Omental fat pad (tissue), 4 donors: ENCODE measurements at places on chromosomes 3 and 15.

DNA sequence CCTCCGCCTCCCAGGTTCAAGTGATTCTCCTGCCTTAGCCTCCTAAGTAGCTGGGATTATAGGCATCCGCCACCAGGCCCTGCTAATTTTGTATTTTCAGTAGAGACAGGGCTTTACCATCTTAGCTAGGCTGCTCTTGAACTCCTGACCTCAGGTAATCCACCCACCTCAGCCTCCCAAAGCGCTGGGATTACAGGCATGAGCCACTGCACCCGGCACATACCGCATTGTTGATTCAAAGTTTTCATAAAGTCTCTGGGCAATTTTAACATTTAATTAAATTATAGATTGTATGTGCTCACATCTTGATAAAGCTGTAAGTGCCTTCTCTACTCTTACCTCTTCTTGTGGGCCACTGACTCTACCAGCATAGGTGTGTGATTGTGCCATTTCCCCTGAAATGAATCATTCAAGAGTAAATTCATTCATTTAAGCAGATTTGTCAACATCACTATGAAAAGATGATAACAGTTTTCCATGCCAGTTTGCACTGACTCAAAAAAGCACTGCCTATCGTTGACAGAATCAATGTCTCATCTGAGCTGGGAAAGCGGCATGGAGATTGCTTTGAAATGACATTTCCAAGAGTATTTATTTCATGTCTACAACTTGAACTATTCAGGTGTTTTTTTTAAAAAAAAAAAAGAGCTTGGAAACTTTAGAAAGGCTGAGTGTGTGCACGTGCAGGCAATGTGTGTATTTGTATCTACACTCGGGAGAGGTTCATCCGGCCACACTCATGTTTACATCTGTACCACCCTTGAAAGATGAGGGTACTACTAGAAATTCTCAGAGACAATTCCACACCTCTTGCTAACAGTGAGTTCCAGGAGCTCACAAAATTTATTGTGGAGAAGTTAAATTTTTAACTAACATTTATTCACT is 3.5 kb downstream of the BCL2A1 start:
- DNase-seq, result no peak

DNA sequence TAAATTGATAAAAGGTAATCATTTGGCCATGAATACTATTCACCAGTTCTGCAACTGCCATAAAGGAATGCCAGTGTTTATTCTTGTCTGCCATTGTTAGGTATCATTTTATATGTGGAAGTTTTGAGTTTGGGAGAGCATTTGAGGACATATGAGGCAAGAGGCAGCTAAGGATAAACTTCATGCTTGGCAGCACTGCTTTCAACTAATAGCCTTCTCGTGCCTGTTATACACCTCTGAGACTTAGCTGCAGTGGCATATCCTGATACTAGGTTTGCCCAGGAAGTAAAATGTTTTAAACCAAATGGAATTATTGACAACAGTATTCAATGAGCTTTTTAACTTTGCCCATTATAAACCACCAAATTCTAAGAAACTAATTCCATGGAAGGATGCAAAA is 126.0 kb upstream of the DPH6 start:
- DNase-seq, result no peak

DNA sequence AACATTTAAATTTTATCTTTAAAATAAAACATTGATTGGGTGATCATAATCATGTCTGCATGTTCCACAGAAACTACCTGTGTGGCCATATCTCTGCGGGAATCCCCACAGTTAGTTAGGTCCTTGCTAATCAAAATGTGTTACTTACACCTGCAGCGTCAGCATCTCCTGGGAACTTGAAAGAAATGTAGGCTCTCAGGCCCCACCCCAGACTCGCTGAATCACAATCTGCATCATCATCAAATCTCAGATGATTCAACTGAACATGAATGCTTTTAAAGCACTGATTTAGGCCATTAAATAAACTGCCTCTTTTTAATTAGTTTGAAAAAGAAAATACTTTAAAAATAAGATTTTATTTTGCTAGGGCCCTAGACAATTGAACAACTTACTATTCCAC is 577.8 kb downstream of the PYDC2 start:
- no peak for DNase-seq

DNA sequence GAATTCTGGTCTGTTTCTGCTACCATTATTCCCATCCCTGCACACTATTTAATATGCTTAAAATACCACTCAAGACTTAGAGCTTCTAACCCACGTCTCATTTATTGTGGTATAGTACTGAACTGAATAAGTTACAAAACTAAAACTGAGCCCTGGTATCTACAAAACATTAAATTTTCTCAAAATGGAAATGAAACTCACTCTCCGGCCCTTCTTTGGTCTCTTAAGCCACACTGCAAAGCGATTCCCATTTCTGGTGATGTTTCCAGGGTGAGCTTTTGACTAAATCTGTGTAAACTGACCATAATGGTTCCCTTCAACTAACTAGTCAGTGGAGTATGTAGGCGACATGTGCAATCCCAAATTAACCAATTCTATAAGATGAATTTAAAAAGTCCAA is 18.6 kb downstream of the KPNA4 start:
- no peak for DNase-seq

DNA sequence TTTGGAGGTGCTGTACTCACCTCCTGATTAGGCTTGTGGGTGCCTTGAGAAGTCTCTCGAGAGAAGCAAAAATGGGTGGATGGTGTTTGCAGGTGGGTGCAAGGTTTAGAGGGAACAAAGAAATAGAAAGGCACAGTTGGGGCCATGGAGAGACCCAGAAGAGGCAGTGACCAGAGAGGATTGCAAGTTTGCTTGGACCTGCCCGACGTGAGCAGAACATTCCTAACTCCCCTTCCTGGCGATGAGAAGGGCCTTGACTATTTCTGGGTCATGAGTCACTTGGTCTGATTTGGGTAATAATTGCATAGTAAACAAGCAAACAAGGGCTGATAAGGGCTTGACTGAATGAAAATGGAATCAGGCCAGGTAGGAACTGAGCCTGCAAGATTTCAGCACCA is 7.0 kb upstream of the CTSH start:
- DNase-seq, result no peak

DNA sequence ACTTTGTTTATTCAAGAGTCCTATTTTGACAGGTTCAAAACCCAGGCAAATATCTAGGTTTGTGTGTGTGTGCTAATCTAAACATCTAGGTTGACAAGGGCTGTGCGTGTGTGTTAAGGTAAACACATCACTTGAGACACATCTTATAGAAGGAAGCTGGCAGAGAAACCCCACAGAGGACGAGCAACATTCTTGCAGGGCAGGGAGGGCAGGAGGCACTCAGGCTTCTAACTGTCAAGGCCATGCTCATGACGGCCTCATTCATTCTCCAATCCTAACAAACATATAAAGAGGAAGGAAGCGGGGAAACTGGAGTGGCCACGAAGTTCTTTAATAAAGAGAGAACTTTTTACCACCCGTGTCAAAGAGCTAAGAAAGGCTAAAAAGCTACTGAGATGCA is 43.4 kb downstream of the SLCO2A1 start:
- no peak for DNase-seq

- no peak for DNase-seq
These were observed 16.4 kb downstream of the FAM107A start for GRCh38 chr3:58560771-58561311.

DNA sequence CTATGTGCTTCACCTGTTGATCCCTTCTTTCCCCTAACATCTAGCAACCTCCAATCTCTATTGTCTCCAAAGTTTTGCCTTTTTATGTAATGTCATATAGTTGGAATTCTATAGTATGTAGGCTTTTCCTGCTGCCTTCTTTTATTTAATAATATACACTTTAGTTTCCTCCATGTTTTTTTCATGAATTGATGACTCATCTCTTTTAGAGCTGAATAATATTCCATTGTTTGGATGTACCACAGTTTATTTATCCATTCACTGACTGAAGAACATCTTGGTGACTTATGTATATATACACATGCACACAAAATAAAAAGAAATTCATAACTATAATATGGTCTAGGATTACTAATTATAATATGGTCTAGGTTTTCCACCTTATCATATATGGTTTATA is 1314.2 kb downstream of the OTOL1 start:
- DNase-seq, result no peak

DNA sequence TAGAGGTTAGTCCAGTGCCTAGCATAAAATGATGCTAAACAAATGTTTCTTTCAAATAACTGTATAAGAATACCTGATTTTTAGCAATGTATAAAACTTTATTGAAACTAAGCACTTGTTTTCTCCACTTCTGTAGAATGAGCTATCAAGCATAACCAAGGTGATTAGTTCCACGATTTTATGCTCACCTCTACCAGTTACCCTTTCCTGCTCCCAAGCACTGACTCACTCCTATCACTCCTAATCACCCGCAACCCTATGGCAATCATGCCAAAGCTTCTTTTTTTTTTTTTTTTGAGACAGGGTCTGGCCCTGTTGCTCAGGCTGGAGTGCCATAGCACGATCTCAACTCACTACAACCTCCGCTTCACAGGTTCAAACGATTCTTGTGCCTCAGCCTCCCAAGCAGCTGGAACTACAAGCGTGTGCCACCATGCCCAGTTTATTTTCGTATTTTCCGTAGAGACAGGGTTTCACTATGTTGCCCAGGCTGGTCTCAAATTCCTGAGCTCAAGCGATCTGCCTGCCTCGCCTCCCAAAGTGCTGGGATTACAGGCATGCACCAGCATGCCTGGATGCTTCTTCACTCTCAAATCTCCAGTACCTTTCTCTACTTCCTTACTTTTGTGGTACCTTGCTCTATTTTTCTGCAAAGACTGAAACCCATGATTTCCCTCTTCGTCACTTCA is 3.9 kb downstream of the HSPBAP1 start:
- DNase-seq, result no peak

GRCh38 chr3:175279457-175279856 is 420.3 kb downstream of the NAALADL2 start:
- DNase-seq, result no peak

GRCh38 chr3:161137260-161137659 is 32.1 kb upstream of the B3GALNT1 start:
- DNase-seq, result no peak

GRCh38 chr3:111285694-111286093 is 214.1 kb downstream of the NECTIN3 start:
- DNase-seq, result no peak

- DNase-seq, result no peak
These were observed 21.9 kb upstream of the P2RY13 start for GRCh38 chr3:151351219-151351618.

DNA sequence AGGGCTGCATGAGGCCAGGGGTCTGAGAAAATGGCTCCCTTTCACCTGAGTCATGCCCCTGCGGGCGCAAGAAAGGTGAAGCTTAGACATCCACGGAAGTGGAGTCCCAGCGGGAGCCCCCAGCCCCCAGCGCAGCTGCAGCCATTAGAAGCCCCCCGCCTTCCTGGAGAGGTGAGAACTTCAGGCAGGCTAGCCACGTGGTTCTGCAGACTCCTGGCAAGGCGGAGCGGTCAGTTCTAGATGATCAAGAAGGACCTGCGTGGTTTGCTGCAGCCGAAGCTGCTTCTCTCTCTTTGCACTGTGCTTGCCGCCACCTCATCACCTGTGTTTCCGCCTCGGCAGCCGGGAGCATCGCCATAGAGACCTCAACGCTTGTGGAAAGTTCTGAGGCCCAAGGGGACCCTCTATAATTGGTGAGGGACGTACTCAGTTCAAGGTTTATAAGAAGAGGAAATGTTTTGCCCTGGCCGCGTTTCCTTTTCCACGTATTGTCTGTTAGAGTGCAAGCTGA is 15.8 kb upstream of the KCNMB3 start:
- no peak for DNase-seq

GRCh38 chr3:184262764-184263179 is 1.4 kb upstream of the CAMK2N2 start:
- no peak for DNase-seq

DNA sequence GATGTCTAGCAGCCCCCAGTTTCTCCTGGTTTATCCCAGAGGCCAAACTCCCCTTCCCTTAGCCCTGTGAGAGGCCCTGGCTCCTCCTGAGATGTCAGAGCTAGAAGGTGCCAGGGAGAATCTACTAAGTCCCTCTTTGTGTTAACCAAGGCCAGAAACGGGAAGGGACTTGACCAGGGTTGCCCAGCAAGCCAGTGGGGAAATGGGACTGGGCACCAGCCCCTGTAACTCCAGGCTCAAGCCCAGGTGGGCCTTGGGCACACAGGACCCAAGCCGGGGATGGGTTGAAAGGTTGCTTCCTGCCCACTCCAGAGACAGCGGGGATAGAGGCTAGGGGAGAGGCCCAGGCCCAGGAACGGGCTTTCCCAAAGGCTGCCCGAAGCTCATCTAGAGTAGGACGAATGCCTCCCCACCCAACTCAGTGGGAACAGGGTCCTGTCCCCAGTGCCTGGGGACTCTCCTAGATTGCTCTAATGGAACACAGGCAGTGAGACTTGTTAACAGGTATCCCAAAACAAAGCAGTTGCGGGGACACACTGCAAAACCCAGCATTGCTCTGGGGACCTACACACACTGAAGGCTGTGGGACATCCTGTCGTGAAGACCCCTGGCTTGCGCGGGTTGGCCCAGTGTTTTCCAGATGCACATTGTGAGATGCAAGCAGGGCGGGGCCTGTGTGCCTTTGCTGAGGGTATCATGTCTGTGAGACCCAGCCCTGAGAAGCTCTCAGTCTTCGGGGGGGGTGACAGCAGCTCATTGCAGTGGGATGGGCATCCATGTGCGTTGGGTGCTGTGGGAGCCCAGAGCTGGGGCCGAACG is 12.9 kb upstream of the TXNRD3 start:
- no peak for DNase-seq

GRCh38 chr3:187186801-187187421 is 10.4 kb upstream of the RTP1 start:
- no peak for DNase-seq

DNA sequence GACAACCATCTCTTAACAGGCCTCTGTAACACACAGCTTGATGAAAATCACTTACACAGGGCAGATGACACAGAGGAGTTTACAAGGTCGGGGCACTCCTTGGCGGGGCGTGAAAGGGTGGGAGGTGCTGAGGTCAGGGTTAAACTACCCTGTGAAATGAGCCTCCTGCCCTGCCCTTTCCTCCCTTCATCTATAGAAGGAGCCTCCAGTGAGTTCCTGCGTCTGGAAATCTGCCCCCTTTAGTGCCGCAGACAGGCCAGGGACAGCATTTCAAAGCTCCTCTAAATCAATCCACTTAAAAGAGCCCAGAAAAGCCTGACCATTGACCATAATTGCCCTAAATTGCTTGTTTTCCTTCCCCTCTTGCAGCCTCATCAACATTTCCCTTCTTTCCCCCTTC is 1.9 kb downstream of the ROBO1 start:
- DNase-seq, result no peak

DNA sequence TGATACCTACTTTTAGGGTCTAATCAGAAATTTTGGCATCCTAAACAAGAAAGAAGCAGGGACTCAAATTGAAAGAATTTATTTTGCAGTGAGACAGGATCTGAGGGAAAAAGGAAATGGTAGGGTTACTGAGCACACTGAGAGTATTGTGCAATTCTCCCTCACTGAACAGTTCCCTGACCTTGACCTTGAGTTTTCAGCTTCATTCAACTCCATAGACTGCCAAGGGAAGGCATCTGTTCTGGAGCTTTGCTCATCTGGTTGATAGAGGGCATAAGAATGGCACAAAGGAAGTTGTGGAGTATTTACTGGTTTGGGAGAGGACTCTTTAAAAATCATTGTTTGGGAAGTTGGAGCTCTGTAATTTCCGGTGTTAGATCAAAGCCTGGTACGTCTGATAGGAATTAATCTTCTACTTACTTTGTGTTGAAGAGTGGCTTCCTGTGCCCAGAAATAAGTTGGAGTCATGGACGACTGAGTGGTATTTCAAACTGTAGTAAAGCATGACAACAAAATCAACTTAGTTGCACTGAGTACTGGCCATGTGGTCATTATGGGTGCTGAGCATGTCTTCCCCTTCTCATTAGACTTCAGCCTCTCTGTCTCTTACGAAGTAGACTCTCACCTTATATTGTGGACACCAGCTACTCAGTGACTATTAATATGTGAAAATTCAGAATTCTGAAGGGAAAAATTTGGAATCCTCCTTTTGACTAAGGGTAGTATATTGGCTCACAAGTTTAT is 40.8 kb downstream of the CLDN1 start:
- DNase-seq, result no peak
